ENCODE measurements at places on chromosomes 1 and 21.

- no peak for DNase-seq
Observed at GRCh38 chr1:183806125-183806524, 1.2 kb downstream of the RGL1 start.

GRCh38 chr1:84268346-84268745 is 33.2 kb upstream of the SAMD13 start:
- no peak for DNase-seq

DNA sequence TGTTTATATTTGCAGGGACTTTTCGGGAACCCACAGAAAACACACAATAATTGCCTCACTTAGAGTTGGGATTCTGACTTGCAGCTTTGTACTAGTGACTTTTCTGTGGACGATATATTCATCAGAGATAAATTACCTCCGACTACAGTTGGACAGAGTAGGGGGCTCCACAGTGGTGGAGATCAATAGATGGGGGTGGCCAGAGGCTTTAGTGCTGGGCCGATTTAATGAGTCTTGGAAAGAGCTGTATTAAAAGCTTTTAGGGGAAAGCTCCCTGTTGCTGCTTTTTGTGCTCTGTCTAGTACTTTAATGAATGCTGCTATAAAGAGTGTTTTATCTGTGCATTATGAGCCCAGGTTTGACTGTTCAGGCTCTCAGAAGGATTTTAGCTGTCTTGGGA is 359.2 kb upstream of the DPYD start:
- no peak for DNase-seq

GRCh38 chr1:163983097-163983496 is 575.9 kb upstream of the PBX1 start:
- DNase-seq = no peak

GRCh38 chr1:65027666-65028358 is 61.5 kb upstream of the JAK1 start:
- no peak for DNase-seq

DNA sequence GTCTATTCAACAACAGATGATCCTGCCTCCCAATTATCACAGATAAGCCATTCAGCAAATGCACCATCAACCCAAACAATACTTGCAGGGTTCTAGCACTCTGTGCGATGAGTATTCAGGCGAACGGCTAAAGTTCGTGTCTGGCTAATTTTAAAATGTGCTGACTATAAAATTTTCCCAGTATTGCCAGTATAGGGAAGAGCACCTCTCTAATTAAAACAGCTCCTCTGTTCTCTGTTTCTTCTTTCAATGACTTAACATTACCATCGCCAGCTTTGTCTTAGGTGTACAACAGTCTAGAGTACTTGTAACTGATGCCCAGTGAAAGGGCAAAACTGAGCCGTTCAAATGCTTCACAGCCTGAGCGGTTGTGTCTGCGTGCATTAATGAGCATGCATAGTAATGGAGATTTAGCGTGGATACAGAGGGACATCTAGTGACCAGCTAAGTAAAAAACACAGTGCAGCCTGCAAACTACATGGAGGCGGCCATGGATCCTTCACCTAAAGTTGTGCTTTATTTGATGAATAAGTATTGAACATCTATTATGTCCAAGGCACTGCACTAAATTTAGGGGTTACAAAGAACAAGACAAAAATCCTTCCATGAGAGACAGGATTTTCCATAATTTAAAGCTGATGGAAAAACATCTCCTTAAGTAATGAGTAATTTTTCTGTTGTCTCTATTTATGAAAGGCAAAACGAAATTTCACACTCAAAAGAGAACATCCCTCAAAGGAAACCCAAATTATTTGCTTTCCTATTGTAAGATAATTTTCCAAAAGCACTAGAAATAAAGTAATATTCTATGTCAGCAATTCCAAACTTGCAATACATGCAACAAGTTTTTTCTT is 120.0 kb downstream of the SETD4 start:
- no peak for DNase-seq

GRCh38 chr1:172351754-172352161 is 68.7 kb upstream of the C1orf105 start:
- no peak for DNase-seq

GRCh38 chr1:26189751-26190275 is 589 bp upstream of the CATSPER4 start:
- no peak for DNase-seq

DNA sequence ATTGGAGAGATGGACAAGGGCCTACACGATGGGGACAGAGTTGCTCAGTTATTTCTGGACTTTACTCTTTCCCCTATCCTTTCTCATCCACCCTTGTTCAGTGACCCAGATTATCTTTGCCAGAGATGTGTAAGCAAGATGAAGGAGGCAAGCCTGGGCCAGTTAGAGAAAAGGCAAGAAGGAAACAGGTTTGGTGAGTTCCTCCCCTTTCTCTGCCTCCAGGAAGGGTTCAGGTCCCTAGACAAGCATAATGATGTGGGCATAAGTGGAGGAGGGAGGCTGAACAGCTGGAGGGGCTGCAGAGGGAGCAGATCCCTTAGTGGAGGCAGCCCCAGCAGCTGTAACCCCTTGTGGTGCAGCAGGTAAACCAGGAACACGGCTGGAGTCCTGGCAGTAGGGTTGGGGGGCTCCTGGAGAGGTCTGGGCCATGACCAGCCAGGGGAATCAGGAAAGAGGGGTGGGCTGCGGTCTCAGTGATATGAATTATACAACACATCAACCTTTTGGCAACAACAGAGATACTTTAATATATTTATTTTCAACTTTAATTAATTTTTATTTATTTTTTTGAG is 9.2 kb upstream of the CDC42 start:
- no peak for DNase-seq

DNA sequence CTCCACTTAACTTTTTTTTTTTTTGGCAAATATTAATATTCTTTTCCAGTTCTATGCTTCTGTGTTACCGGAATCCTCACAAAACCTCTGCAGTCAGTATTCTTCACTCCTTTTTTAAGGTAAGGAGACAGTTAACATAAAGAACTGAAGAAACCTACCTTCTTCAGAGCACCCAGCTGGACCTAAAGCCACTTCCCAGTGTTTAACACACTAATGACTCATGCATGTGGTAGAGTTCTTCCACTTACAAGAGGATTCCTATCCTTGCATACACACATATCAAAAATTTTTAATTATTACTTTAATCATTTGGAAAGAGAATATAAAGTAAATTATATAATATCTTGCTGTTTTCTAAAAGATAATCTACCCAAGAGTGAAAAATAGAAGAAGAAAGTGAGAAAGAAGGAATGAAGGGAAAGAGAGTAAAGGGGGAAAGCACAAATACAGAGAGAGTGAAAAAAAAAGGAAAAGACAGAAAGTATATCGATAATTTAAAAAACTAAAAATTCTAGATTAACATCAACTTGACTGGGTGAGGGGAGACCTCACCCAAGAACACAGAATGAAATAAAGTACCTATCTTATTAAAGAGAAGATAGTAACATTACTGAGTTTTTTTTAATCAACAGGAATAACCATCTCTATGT is 54.9 kb downstream of the ENAH start:
- DNase-seq = no peak

GRCh38 chr1:208059409-208060001 is 148.6 kb upstream of the CD34 start:
- no peak for DNase-seq

- no peak for DNase-seq
Observed at GRCh38 chr1:15850471-15851001, 3.0 kb downstream of the SPEN start.

DNA sequence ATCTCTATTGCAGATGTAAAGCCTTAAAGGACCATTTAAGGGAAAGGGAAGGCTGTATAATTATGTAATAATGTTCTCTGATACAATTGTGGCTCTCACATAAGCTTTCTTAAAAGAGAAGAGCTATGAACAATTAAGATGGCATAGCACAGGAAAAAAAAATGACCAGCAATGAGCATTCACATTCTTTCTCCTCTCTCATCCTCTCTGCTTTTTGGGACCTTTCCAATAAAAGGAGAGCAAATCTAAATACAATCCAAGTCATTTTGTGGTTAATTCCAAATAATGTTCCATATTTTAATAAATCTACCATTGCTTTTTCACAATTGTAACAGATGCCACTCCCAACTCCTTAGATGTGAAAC is 23.5 kb downstream of the SMYD3 start:
- no peak for DNase-seq

GRCh38 chr1:81144240-81144825 is 656.4 kb upstream of the ADGRL2 start:
- no peak for DNase-seq

- no peak for DNase-seq
Observed at GRCh38 chr1:41572224-41572623, 87.7 kb upstream of the EDN2 start.

DNA sequence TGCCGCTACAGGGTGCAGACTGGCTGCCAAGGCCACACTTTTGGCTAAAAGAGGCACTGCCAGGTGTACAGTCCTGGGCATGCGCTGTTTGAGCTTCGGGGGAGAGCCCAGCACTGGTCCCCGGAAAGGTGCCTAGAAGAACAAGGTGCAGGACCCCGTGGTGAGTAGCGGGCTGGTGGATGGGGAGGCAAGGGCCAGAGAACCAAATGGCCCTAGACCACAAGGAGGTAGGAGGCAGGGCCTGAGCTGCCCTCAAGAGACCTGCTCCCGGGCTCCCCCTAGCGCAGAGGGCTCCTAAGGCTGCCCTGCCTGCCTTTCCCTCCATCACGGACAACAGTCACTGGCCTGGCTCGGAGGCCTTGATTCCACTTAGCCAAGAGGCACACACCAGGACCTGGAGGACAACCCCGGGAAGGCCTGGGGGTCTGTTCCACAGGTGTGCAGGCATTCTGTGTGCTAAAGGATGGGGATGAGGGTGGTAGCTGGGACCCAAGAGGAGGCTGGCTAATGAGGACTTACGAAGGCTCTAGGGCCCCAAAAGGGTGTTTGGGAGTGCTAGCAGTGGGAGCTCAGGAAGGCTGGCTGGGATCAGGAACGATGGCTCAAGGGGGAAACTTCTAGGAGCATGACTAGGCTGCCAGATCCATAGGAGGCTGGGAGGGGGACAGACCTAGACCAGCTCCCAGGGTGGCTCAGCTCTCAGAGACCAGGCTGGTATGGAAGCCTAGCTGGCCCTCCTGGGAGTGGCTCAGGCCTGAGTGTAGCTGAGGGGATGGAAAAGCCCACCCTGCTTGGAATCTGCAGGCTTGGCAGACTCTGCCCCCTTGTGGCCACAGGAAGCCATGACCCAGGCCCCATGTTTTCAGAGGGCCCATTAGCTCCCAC is 742 bp downstream of the ARTN start:
- no peak for DNase-seq

DNA sequence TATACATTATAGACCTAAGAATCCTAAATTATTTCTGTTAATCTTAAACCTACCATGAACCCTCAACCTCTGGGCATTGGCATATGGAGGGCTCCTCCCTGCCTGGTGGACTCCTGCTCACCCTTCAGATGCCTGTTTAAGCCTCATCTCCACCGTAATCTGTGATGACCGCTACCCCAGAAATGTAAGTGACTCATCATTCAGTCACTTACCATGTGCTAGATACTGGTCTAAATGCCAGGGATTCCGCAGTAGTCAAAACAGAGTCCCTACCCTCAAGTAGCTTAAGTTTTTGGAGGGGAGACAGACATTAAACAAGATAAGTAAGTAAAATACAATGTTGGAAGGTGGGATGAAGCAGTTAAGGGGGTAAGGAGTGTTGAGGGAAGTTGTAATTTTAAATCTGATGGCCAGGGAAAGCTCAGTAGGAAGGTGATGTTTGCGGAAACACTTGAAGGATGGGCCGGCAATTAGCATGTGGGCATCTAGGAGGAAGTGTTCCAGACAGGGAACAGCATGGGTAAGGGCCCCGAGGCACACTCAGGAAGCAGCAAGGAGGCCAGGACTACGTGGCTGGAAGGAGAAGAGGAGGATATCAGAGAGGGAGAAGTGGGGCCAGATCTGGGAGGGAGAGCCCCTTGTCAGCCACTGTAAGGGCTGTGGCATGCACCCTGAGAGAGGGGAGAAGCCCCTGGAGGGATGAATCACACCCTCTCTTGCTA is 141.7 kb upstream of the HOOK1 start:
- no peak for DNase-seq

GRCh38 chr1:145949219-145949618 is 8.6 kb downstream of the LIX1L start:
- no peak for DNase-seq

DNA sequence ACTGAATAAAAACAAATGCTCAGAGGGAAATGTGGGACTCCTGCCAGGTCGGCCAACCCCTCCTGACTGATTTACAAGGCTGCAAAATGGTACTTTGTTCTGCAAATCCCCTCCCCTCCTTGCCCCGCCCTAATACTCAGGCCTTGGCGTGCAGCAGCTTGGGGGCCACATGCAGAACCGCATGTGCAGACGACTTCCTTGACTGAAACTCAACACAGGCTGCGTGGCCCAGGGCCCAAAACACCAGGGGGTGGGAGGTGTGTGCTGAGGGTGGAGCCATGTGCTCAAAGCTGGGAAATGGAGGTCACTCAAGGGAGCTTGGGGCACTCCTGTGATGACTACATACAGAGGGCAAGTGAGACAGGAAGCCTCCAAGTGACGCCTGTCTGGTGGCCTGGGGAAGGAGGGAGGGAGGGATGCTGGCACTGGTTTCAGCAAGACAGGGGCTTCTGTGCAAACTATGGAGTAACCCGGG is 87.2 kb downstream of the MRPL37 start:
- DNase-seq = no peak

GRCh38 chr1:151728151-151729054 is 7.1 kb downstream of the RIIAD1 start:
- no peak for DNase-seq

DNA sequence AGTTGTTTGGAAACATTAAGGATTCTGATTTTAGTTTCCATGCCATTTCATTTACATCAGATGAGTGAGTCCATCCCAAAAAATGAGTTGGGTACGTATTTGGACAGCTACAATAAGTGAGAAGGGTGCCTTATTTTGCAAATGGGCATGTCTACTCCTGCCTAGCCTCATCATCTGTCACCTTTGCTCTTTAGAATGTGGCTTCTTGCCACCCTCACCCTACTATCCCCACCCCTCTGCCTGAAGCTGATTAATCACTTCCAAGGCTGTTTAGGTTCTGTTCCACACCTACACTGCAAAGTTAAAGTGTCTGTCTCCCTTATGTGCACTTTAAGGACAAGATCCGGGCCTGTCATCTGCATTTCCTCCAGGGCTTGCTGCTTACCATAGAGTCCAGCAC is 61.2 kb downstream of the ST6GALNAC5 start:
- no peak for DNase-seq

DNA sequence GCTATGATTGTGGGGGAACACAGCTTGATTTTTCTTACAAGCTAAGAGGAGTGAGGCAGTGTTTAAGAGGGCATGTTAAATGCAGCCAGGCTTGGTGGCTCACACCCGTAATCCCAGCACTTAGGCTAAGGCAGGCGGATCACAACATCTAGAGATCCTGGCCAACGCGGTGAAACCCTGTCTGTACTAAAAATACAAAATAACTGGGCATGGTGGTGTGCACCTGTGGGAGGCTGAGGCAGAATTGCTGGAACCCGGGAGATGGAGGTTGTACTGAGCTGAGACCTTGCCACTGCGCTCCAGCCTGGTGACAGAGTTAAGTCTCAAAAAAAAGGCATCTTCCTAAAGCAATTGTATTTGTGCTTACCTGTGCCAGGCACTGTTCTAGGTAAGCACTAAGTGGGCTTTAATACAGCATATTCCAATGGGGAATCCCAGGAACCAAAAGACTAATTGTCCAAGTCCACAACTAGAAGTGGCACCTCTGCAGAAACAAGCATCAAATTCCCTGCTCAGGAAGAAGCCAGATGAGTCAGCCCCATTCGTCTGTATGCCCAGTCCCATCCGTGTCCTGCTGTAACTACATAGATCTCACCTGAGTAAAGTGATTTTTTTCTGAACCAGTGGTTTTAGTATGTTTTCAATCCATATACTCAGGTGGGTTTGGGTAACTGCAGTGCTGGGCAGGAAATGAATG is 4.6 kb downstream of the RCC1 start:
- no peak for DNase-seq

GRCh38 chr1:234927312-234927970 is 201.2 kb downstream of the TOMM20 start:
- no peak for DNase-seq

Data from SIG-M5 (cell line).